ENCODE measurements at places on chromosomes 11 and 22.

- no peak for DNase-seq
These were observed 97.4 kb upstream of the PRDM11 start for GRCh38 chr11:45048870-45049691.

- no peak for DNase-seq
These were observed 66.9 kb downstream of the TBC1D22A start for GRCh38 chr22:46829117-46829891.

GRCh38 chr11:2250041-2250440, 20.3 kb downstream of the ASCL2 start:
- DNase-seq = no peak

DNA sequence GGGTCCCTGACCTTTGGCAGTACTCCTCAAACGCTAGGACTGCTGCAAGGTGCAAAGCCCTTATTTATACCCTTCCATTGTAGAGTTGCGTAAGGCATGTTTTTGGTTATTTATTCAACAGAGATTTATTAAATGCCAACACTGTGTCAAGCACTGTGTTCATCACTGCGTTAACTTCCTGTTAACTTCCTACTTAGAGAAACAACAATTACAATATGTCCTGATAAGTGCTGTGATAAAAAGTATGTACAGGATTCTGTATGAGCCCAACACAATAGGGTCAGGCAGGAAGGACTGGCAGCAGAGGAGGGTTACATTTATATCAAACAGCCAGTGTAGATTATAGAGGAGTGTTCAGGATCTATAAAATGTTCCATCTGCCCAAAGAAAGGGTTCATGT, 812.8 kb upstream of the API5 start:
- no peak for DNase-seq

DNA sequence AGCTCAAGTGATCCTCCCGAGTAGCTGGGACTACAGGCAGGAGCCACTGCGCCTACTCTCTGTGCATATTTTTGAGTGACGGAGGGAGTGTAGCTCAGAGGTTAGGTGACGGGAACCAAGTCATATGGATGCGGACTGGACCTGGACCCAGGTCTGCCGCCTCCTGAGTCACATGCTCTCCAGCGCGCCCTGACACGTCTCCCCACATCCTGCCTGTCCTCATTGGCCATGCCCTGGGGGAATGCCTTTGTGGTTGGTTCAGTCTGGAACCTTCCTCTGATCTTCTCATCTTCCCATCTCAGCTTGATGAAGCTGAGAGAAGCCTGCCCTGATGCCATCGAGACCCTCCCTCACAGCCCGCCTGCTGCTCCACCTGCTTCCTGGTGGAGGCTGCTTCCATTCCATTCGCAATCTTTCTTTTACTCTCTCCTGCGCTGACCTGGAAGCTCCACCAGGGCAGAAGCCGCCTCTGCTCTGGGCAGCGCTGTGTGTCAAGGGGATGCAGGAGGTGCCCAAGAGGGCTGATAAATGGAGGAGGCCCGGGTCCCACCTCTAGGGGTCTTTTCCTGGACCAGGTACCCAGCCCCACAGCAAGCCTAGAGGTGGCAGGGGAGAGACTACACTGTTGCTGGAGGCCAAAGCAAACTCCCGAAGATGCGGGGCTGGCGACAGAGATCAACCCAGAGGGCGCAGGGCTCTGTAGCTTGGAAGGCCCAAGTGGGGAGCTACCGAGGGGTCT, 13.9 kb upstream of the BAIAP2L2 start:
- no peak for DNase-seq

- peak; percentile 80 for DNase-seq
These were observed 111.7 kb downstream of the TEAD1 start for GRCh38 chr11:12785901-12786300.

- no peak for DNase-seq
These were observed 4.3 kb upstream of the APOL6 start for GRCh38 chr22:35643991-35644390.

DNA sequence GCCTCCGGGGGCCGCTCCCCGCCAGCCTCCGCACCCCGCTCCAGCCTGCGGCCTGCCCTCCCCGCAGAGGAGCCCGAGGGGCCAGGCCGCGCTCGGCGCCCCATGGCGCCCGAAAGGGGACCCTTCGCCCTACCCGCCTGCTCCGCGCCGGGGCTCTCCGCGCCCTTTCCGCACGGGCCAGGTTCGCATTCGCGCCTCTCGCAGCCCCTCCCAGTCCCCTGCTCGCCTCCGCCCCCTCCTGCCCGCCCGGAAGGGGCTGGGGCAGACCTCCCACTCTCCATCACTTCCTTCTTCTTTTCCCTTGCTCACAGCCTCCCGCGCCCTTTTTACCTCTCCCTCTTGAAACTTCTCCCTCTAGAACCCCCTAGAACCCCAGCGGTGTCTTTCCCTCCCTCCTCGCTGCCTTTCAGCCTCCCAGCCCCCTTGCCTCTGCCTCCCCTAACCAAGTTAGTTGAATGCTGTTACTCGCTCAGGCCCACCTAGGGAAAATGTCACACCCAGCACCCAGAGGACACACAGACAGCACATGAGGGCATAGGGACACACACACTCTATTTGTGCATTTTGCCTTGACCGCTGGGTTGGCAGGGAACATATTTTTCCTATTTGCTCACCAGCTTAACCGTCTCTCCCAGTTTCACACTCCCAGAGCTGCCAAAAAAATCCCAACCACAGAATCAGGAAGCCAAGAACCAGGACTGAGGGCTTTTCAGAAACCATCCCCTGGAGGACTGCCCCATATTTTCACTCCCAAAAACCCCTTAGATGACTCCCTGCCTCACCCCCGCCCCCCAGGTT, at the start of gene SLC43A3:
Gene SLC43A3, minus strand, starts transcription at position 193 of the 798 bp plus-strand sequence. CDS start 949 bp downstream, outside the sequence.
- no peak for DNase-seq

DNA sequence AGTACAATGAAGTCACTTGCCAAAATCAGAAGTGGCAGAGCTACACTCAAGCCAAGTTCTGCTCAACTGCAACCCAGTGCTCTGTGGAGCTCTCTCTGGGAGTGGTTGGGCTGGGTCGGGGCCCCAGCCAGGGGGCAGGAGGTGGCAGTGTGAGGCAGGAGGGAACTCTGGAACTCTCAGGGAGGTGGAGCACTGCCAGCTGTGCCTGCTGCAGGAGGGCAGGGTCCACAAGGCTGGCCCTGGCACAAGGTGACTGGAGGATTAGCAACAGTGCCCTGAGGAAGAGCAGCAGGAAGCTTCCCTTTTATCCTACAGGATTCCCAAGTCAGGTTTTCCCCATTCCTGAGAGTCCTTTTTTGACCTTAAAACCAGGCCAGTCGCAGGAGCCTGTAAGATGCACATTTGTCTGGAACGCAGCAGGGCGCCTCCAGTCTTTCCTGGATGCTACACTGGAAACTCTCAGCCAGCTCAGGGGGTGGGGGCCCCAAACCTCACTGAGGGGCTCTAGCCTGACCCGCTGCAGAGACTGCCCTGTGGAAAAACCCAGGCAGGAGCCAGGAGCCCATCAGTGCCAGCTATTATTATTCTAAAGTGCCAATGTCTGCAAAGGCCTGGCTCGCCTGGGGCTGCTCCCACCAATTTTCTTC, 31.8 kb downstream of the DKK3 start:
- no peak for DNase-seq

- DNase-seq = no peak
These were observed 30.7 kb upstream of the USP47 start for GRCh38 chr11:11810764-11811726.

DNA sequence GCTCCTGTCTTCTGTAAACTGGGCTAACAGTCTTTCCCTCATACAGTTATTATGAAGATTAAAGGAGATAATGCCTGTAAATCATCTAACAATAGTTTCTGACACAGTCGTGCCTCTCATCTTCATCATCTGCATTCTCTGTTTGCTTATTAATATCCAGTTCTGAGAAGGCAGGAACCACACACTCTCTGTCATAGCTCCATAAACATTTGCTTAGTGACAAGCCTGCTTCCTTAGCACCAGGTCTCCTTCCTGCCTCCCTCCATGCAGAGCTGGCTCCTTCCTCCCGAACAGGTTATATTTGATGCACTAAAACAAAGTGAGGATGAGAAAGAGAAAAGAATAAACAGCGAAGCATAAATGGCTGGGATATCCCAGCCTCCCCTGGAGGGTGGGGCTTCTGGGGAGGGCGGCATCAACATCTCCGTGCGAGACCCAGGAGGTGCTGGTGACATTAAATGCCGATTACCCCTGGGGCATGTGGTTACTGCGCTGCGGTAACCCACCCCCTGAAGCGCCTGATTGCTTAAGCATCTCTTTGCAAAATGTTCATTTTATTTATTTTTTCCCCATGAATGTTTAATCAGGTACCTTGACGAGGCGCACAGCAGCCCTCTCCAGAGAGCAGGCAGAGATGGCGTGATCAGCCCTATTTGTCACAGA, 404.9 kb downstream of the NXPE2 start:
- no peak for DNase-seq

DNA sequence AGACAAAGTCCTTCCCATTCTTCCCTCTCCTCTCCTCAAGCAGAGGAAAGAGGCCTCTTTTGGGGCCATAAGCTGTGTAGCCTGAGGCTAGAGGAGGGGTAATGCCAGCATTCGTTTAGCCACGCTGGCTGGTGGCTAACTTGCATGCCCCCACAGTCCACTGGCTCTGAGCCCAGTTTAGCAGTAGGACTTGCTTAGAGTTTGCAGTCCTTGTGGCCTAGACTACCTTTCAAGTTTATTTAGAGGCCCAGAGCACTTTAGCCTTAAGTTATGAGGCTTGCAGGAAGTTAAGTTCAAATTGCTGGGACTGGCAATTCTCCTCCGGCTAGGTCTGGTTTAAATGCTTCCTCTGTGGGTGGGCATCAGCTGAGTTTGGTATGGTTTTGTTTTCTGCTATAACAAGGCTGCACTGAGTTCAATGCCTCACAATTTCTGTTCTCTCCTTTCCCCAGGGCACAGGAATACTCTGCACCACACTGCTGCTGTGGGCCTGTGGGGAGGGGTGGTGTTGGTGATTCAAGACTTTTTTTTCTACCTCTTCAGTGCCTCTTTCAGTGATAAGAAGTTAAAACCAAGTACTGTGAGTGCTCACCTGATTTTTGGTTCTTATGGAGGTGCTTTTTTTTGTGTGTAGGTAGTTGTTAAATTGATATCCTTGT, 281.0 kb upstream of the C11orf87 start:
- DNase-seq = no peak

DNA sequence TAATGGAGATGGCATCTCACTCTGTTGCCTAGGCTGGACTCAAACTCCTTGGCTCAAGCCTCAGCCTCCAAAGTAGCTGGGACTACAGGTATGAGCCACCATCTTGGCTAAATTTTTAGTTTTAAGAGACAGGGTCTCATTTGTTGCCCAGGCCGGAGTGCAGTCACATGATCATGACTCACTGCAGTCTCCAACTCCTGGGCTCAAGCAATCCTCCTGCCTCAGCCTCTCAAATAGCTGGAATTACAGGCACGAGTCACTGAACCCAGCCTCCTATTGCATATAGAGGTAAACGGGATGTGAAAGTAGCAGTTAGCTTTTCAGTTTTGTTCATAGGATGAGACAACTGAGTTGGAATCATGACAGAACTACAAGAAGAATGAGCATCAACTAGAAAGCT, 9.5 kb upstream of the NAALAD2 start:
- DNase-seq = no peak

GRCh38 chr11:61059260-61059752, 43.0 kb upstream of the CD5 start:
- no peak for DNase-seq

- DNase-seq = no peak
These were observed 82.3 kb downstream of the PTPRJ start for GRCh38 chr11:48062649-48063048.

DNA sequence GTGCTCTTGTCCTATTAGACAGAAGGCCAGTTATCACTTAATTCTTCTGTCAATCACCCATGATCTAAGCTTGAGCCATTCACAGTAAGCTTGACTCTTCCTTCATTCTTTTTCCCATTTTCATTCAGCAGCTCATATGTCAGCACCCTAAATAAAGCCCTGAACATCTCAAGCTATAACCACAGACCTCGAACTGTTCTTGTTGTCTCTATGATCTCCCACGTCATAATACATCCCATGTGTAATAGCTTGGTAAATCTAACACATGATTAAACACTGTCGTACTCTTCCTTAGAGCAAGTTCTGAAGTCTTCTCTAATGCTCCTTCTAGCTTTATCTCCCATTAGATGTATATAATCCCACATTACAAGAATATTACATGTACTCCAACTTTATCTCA, 14.4 kb downstream of the MUC15 start:
- no peak for DNase-seq

GRCh38 chr22:36228944-36229343, 10.4 kb downstream of the APOL2 start:
- DNase-seq = no peak

DNA sequence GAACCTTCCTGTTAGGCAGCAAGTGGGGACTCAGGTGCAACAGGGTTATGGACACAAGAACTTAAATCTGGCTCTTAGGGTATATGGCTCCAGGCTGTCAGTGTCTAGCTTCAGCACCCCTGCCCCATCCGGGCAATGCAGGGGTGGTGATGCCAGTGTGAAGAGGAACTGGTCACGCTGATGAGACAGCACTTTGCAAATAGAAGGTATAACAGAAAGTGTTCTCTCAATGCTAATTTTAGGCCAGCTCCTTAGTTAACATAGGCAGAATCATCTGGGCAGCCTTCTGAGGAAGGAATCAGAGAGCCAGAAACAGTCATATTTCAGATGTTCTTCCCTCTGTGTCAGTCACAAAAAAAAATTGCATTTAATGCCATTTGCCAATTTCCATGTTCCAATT, 41.2 kb downstream of the SYT9 start:
- DNase-seq = no peak

GRCh38 chr22:43363315-43364168, 20.4 kb upstream of the SCUBE1 start:
- DNase-seq = no peak

GRCh38 chr22:41264408-41264941, 21.5 kb downstream of the RANGAP1 start:
- DNase-seq = no peak

GRCh38 chr11:10412266-10412665, 42.8 kb upstream of the AMPD3 start:
- no peak for DNase-seq

DNA sequence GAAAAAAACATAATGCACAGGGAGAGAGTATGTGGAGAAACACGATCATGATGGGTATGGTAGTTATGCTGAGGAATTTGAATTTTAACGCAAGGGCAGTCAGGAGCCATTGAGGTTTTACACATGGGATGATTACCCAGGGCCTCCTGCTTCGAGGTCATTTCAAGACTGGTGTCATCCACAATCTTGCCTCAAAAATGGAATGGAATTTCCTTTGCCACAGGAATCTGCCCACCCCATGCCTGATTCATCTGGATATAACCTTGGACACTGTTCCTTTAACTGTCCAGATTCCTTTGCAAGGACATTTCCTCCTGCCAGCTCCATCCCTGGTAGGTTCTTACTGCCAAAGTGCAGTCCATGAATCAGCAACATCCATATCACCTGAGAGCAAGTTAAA, 655.9 kb upstream of the TENM4 start:
- no peak for DNase-seq

GRCh38 chr11:62444236-62444833, 25.5 kb downstream of the SCGB1A1 start:
- DNase-seq = no peak

Measured in NCI-H187 (cell line).